Hypothalamus (tissue), 51 donors: ENCODE measurements at places on chromosomes 16 and 17.

- DNase-seq: no peak
Observed at GRCh38 chr17:44795421-44795820, 34.7 kb downstream of the GJC1 start.

GRCh38 chr16:75075688-75076268 lies 40.8 kb downstream of the LDHD start:
- DNase-seq: no peak

DNA sequence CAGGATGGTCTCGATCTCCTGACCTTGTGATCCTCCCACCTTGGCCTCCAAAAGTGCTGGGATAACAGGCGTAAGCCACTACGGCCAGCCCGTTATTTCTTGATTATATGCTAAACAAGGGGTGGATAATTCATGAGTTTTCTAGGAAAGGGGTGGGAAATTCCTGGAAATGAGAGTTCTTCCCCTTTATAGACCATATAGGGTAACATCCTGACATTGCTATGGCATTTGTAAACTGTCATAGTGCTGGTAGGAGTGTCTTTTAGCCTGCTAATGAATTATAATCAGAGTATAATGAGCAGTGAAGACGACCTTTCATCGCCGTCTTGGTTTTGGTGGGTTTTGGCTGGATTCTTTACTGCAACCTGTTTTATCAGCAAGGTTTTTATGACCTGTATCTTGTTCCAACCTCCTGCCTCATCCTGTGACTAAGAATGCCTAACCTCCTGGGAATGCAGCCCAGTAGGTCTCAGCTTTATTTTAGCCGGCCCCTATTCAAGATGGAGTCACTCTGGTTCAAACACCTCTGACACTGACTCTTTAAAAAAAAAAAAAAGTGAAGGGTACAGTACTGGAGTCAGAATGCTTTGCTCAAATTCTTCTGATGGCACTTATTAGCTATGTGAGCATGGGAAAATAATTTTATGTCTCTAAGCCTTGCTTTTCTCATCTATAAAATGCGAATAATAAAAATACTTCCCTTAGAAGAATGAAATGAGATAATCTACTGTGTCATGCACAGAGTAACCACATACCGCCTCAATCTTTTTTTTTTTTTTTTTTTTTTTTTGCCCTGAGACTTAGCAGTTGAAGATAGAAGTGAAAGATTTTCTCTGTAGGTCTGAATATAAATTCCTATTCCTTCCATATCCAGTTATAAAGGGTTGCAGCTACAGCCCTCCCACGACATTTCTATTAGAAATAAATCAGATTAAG lies 5.1 kb upstream of the CALCOCO2 start:
- DNase-seq: no peak

DNA sequence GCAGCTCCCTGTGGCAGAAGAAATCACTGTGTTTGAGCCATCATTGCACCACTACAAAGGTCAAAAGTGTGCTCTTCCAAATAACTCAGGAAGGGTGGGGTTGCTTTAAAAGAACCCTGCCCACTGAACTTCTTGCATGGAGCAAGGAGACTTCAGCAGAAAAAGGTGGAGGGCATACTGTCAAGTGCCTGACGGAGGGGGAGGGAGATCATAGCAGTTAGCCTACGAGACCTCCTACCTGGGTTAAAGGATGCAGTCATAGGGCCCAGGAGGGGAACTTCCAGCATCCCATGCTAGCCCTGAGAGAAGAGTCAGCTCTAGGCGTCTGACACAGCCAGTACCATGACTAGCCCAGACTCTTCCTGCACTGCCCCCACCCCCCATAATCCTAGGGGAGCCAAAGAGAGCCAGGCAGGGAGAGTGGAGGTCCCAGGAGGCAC lies 45.3 kb upstream of the MSI2 start:
- no peak for DNase-seq

GRCh38 chr17:76868669-76869495 lies 678 bp downstream of the MGAT5B start:
- no peak for DNase-seq

- DNase-seq: no peak
Observed at GRCh38 chr16:22098405-22099255, 6.3 kb downstream of the VWA3A start.

DNA sequence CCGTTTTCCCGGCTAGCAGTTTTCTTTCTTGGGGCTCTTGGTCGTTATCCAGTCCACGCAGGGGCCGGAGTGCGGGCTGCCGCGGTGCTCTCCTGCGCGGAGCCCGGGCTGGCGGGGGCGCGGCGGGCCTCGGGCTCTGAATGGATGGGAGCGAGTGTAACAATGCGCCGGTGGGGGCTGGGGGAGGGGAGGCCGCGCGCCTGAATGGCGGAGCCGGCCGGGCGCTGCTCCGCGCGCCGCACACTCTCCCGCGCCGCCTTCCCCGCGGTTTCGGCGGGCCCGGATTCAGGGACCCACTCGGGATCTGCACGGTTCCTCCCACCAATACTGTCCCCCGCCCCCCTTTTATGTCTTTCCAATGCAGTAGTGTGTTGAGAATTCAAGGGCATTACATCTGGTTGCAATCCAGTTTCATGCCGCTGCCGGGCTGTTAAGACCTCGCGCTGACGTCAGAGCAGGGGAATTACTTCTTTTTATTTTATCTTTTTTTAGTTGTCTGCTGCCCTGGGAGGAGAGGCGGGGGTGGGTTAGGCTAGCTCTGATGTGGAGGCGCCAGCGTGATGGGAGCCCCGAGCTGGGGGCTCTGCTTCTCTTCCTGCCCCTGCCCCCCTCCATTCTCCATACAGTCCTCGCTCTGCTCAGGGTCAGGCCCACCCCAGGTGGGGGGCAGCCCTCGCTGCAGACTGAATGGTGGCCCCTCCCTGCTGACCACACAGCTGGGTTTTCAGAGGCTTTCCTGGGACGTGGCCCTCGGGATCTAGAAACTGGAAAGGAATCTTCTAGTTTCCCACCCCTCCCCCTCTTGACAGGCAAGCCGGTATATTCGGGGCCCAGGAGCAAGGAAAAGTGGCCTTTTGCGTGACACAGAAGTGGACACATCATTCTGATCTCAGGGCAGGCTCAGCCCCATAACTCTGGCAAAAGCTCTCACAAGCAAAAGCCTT lies 1.8 kb downstream of the RAI1 start:
- peak; percentile 55 for DNase-seq

DNA sequence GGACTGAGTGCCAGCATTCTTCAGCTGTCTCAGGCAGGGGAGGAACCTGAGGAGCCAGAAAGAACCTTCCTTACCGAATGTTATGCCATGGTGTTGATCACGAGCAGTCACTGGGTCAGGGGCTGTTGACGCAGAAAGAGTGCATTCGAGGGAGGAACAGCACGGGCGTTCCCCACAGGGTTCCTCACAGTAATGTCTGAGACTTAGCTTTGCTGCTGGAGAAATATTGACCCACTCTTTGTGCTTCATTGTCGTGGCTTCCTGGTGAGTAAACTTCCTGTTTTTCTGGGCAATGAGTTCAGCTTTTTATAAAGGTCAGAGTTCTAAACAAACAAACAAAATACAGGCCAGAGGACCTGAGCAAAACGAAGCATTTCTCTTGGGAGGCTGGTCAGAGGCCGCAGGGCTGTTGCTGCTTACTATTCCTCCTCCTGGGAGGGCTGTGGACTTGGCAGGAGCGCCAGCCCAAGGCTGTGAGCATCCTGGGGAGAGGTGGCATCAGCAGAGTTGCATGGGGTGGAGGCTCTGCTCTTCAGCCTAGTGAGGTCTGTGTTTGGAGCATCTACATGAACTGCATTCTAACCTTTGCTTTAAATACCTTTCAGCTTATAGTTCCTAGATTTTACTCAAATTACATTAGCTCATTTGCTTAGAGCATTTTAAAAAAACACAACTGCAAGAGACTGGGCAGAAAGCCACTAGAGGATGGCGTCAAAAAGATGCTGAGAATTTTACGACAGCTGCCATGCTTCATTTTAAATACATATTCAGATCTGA lies 143.1 kb upstream of the CACNG5 start:
- no peak for DNase-seq

DNA sequence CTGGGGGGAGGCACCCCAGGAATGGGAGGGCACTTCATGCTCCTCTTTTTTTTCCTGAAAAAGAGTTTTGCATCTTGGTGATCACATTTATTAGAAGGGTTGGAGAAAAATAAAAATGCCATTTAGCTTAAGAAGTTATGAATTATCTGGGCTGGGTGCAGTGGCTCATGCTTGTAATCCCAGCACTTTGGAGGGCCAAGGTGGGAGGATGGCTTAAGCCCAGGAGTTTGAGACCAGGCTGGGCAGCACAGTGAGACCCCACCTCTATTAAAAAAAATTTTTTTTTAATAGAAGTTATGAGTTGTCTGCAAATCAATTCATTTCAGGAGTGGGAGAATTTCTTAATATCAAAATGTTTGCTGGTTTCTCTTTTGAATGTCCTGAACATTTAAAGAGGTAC lies 103.4 kb downstream of the SNX11 start:
- DNase-seq: no peak

DNA sequence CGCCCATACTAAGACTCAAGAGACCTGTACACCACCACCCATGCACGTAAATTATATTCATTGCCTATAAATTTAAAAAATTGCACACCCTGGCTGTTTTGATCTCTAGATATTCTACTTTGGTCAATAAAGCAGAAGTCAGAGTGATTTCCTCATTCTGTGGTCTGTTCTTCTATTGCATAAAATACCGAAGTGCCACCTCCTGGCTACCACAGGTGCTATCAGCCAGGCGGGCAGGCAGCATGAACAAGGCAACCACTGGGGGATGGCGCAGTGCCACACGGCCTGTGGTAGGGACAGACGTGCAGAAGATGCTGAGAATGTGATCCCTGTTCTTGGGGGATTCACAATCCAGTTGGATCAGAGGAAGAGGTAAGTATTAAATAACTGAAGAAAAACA lies 122.3 kb downstream of the CDK5R1 start:
- no peak for DNase-seq

DNA sequence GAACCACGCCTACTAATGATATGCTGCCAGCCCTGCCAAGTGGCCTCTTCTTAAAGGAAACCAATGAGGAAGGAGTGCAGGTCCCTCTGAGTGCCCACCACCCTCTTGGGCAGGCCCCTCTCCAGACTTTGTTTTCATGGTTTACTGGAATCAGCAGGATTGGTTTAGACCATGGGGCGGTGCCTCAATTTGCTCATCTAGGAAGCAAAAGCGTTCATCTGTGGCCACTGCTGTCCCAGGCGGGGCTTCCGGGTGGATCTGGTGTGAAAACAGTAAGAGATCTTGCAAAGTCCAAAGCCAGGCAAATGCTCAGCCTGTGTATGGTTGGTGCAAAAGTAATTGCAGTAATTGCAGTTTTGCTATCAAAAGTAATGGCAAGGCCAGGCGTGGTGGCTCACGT lies 71.3 kb downstream of the AMFR start:
- DNase-seq: no peak

- no peak for DNase-seq
Observed at GRCh38 chr16:30011714-30012504, 1.1 kb upstream of the DOC2A start.

GRCh38 chr17:42027590-42027889 lies 7.7 kb downstream of the NKIRAS2 start:
- no peak for DNase-seq

DNA sequence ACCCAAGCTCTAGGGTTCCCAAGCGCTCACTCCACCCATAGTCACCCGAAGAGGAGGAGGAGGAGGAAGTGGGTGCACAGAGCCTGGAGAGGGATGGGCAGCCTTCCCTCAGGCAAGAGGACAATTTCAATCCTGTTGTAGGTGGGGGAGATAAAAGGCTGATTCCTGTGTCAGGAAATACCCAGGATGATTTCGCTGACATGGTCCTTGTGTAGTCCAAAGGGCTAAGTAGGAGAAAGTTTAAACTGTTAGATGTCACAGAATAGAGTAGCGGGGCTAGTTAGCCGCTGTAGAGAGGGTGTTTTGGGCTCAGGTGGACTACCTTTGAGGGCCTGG lies 1.3 kb upstream of the EXOC7 start:
- DNase-seq: no peak

- DNase-seq: no peak
Observed at GRCh38 chr16:85465328-85466303, 147.5 kb upstream of the GSE1 start.

DNA sequence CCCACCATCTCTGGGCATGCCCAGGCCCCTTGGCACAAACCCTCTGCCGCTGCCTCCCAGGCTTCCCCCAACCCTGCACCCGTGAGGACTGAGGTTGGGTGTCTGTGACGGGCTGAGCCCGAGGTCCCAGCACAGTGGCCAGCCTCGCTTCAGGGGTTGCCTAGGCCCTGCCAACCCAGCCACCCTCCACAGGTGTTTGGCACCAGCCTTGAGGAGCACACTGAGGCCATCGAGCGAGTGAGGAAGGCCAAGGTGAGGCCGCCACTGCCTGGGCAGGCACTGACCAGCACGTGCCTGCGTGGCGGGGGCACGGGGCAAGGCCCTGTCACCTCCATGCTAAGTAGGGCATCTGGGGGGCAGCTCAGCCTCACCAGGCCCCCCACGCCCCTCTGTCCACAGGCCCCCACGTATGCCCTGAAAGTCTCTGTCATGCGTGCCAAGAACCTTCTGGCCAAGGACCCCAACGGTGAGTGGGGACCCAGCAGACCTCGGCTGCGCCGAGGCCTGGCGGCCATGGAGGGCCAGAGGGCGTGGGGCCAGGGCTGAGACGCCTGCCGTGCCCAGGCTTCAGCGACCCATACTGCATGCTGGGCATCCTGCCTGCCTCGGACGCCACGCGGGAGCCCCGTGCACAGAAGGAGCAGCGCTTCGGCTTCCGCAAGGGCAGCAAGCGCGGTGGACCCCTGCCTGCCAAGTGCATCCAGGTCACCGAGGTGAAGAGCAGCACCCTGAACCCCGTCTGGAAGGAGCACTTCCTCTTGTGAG lies 7.5 kb downstream of the BAIAP3 start:
- DNase-seq: no peak

DNA sequence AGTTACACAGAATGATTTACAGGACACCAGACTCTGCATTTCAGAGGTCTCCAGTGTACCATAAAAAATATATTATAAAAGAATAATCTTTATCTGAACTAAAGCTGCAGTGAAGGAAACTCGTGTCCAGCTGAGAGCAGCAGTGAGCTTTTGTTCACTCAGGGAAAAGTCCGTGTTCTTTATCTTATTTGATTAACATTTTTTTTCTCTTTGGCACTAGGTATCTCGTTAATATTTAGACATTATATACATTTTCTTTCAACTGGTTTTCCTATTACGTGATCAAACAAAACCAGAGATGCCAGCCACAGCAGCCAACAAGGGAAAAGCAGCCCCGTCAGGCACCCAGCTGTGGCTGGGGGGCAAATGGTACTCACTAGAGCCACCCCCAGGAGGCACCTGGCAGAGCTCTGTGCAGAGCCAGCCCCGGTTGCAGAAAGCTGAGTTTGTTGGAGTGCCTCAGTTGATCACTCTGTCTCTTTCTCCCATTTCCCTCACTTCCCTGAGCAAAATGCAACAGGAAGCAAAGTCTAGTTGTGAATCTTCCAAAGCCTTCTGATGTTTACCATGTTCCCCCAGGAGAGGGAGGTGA lies 1.1 kb upstream of the HS3ST4 start:
- no peak for DNase-seq

GRCh38 chr16:77963185-77964044 lies 58.9 kb upstream of the CLEC3A start:
- no peak for DNase-seq

DNA sequence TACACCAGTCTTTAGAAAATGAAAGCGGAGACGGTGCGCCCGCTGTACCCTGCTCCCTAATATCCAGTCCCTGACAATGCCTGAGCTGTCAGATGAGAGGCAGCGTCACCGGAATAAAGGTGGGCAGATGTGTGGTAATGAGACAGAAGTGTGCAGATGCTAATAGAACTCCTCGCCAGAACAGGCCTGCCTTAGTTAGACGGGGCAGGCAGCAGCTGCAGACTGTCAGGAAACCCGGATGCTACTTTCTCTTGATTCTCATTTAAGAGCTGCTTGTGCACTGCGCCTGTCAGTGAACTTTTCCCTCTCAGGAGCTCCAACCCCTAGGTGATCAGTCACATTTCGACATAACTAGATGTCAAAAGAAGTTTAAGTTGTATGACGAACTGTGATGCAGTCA lies 221.8 kb upstream of the IRX3 start:
- DNase-seq: no peak
